Fibroblast of pulmonary artery (primary cell): ENCODE measurements at places on chromosomes 6 and 20.

- no peak for DNase-seq
Observed at GRCh38 chr6:122736163-122736562, 43.4 kb upstream of the FABP7 start.

GRCh38 chr6:119874381-119874780, 524.8 kb upstream of the MAN1A1 start:
- no peak for DNase-seq

- DNase-seq = no peak
Observed at GRCh38 chr20:41299899-41300298, 17.6 kb downstream of the ZHX3 start.

DNA sequence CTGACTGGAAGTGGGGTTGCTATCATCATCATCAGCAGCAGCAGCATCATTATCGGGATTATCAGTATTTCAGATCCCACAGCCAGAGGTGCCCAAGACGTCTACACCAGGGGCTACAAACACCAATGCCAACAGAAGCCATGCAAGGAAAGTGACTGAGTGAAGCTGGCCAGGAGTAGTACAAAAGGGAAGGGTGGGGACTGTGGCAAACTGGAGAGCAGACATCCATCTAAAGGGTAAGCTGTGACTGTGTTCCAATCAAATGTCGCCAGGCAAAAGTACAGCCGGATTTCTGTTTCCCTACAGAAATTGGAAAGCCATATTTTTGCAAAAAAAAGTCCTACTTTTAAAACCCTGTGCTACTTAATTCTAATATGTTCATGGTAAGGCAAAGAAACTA, 50.0 kb downstream of the PREX1 start:
- DNase-seq = no peak

GRCh38 chr20:39849664-39850063, 839.4 kb downstream of the MAFB start:
- peak; percentile 90 for DNase-seq

DNA sequence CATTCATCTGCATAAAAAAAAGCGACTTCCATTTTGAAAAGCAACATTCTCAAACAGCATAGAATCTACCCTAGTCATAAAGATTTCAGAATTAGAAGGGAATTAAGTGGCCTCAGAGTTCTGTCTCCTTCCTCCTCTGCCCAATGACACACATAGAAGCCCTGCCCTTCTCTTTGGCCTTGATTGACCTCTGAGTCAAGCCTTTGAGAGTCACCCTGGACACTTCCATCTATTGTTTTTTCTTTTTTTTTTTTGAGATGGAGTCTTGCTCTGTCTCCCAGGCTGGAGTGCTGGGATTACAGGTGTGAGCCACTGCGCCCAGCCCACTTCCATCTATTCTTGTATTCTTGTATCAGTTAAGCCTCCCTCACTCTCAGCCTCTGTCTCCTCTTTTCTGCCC, 44.8 kb upstream of the CTNNBL1 start:
- peak; percentile 11 for DNase-seq
